ENCODE measurements at places on chromosomes 3 and 15. TPM values are rescaled to one million over a fixed set of nuclear protein-coding genes. Genes with fewer than 3 reads are reported as not detected.

DNA sequence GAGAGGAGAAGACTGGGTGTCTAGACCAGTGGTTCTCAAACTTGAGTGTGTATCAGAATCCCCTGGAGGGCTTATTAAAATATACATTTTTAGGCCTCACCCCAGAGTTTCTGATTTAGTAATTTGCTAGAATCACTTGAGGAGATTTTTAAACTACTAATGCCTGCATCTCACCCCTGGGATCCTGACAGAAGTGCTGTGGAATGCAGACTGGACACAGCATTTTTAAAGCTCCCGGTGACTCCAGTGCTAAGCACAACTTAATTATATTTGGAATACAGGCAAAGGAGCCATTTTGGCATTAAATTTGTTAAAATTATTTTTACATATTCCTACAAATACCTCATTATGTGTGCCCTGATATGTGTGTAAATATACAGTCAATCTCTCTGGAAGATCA, 26.7 kb upstream of the COL6A6 start:
- DNase-seq, result no peak

Gene PARP3
- 7.9 TPM for total RNA-seq

GRCh38 chr3:190017521-190018288, 103.0 kb downstream of the P3H2 start:
- peak; percentile 82 for DNase-seq

GRCh38 chr3:171231361-171231760, 204.8 kb upstream of the SLC2A2 start:
- DNase-seq, result no peak

Gene PLA2G4F
- total RNA-seq, result not detected

DNA sequence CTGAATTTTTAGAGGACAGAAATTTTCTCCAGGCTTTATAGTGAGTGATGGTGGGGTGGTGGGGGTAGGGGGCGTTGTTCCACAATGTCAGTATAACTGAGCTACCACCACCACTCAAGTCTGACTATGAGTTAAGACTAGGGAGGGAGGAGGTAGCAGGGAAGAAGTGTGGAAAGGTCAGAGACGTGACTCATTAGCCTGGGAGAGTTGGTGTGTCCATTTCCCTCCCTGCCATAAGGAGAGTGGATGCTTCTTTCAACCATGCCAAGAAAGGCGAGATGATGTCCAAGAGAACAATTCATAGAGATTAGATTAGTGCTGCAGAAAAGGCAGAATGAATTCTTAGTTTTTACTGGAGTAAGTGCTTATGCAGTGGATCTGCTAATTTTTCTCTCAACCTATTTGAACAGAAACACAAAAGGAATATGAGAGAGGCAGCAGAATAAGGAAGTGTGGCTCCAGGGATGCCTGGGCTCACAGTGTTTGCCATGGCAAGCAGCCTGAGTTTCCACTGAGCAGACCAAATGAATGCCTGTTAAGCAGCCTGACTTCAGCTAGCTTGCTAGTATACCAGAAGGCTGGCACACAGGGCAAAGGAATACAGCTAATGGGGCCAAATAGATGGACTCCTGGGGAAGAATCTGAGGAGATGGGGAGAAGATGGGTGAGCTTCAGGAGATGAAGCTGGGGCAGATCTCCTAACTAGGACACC, 708.9 kb downstream of the NTRK3 start:
- DNase-seq, result no peak

- no peak for DNase-seq
Measured at GRCh38 chr15:48145923-48146322, 25.1 kb downstream of the SLC24A5 start.

Gene PRR20G
- not detected for total RNA-seq

Gene HRG
- total RNA-seq, result not detected

GRCh38 chr3:138461246-138461645, 26.8 kb downstream of the ESYT3 start:
- no peak for DNase-seq

DNA sequence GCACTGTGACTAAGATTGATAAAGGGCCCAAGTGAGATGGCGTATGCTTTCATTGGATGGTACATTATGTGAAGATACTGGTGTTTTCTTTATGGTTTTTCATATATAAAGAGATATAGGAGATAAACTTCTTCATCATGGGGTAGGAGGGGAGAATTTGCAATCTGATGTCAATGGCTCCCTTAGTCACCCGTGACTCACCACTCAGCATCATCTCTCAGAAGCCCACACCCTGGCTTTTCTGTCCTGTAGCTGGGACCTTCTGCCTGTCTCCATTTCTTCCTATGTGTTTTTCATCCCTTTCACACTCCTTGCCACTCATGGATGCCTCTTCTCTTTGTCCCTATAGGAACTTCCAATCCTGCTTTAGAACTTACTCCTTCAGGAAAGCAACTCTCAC, 114.3 kb upstream of the SEMA6D start:
- no peak for DNase-seq

GRCh38 chr15:58286523-58286922, 145.3 kb upstream of the LIPC start:
- no peak for DNase-seq

Gene SLC4A7
- 35.8 TPM for total RNA-seq

DNA sequence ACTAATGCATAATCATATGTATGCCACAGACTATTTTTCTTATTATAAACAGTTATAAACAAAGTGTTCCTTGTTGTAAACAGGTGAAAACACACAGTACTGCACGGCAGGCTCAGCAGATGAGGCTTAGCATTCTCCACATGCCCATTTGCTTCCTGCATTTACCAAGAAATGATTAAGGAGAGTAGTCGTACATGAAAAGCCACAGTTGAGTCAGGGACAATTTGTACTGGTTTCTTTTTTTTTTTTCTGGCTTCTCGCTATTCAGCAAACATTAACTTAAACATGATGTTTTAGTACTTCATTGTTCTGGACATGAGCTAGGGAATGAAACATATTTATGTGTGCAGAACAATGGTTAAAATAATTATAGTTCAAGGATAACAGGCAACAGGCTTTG, 63.4 kb downstream of the GHSR start:
- no peak for DNase-seq
